ENCODE measurements at places on chromosomes 6 and 20. TPM values are rescaled to one million over a fixed set of nuclear protein-coding genes. Genes with fewer than 3 reads are reported as not detected.

Gene ZNF831
- total RNA-seq, result not detected

Gene GJA10
- total RNA-seq, result not detected

Gene ZSCAN31
- total RNA-seq, result 1.9 TPM

Gene RIPPLY2
- total RNA-seq, result not detected

Gene FRMD1
- not detected for total RNA-seq

Gene TRIM27
- 51.5 TPM for total RNA-seq

Data from epithelial cell of alveolus of lung (primary cell).